ENCODE measurements at places on chromosomes 11 and 22. TPM values are rescaled to one million over a fixed set of nuclear protein-coding genes. Genes with fewer than 3 reads are reported as not detected.
A peak's percentile ranks its signal among the peaks of the same experiment; 100 is the strongest.

GRCh38 chr22:39388261-39389011, 11.1 kb upstream of the TAB1 start:
- H3K4me3 ChIP-seq = peak overlapping the region; percentile 72
- H3K27me3 ChIP-seq = no peaks in the 10 kb centered on the region
- peak; percentile 83 for DNase-seq
- H3K36me3 ChIP-seq = no peaks in the 10 kb centered on the region
- peak overlapping the region; percentile 78 for H3K27ac ChIP-seq
- peaks cover 12% of the 10 kb centered on the region for H3K4me1 ChIP-seq

GRCh38 chr11:120749395-120749794, 237.8 kb downstream of the GRIK4 start:
- no peaks in the 10 kb centered on the region for H3K4me1 ChIP-seq
- DNase-seq = no peak
- peaks cover 2% of the 10 kb centered on the region for H3K27me3 ChIP-seq
- H3K36me3 ChIP-seq = no peaks in the 10 kb centered on the region
- H3K27ac ChIP-seq = no peak overlapping the region

- DNase-seq = no peak
- no peaks in the 10 kb centered on the region for H3K4me1 ChIP-seq
Measured at GRCh38 chr11:61618978-61619377, 38.1 kb upstream of the SYT7 start.

DNA sequence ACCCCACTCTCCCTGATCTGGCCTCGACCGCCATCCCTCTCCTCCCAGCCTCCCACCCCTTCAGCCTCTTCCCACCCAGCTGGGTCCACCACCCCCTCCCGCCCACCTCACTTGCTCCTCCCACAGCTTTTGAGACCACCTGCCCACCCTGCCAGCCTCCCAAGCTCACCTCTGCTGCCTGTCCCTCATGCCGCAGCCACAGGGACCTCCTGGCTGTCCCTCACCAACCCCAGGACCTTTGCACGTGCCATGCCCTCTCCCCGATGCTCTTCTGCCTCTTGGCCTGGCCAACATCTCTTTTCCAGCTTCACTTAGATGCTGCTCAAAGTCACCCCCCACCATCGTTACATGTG, 6.5 kb downstream of the PNPLA5 start:
- H3K4me1 ChIP-seq = peaks cover 5% of the 10 kb centered on the region
- no peak overlapping the region for H3K27ac ChIP-seq
- peaks cover 9% of the 10 kb centered on the region for H3K27me3 ChIP-seq
- DNase-seq = no peak

- DNase-seq = no peak
- H3K27ac ChIP-seq = no peak overlapping the region
- H3K36me3 ChIP-seq = peaks cover 13% of the 10 kb centered on the region
- peaks cover 4% of the 10 kb centered on the region for H3K4me1 ChIP-seq
- H3K4me3 ChIP-seq = no peak overlapping the region
- no peaks in the 10 kb centered on the region for H3K27me3 ChIP-seq
Measured at GRCh38 chr11:13358596-13359270, 81.1 kb downstream of the BMAL1 start.

- H3K4me1 ChIP-seq = peaks cover 20% of the 10 kb centered on the region
- no peaks in the 10 kb centered on the region for H3K36me3 ChIP-seq
- DNase-seq = peak; percentile 59
- H3K4me3 ChIP-seq = peak overlapping the region; percentile 70
Measured at GRCh38 chr11:34650528-34650927, 29.6 kb downstream of the EHF start.

- no peaks in the 10 kb centered on the region for H3K4me1 ChIP-seq
- no peak overlapping the region for H3K4me3 ChIP-seq
- DNase-seq = no peak
- no peak overlapping the region for H3K27ac ChIP-seq
- no peaks in the 10 kb centered on the region for H3K36me3 ChIP-seq
- peaks cover 4% of the 10 kb centered on the region for H3K27me3 ChIP-seq
Measured at GRCh38 chr11:33635161-33635560, 65.5 kb downstream of the C11orf91 start.

GRCh38 chr11:30422447-30423278, 99.8 kb downstream of the ARL14EP start:
- H3K36me3 ChIP-seq = no peaks in the 10 kb centered on the region
- H3K27me3 ChIP-seq = peaks cover 2% of the 10 kb centered on the region
- H3K27ac ChIP-seq = no peak overlapping the region
- no peak for DNase-seq

DNA sequence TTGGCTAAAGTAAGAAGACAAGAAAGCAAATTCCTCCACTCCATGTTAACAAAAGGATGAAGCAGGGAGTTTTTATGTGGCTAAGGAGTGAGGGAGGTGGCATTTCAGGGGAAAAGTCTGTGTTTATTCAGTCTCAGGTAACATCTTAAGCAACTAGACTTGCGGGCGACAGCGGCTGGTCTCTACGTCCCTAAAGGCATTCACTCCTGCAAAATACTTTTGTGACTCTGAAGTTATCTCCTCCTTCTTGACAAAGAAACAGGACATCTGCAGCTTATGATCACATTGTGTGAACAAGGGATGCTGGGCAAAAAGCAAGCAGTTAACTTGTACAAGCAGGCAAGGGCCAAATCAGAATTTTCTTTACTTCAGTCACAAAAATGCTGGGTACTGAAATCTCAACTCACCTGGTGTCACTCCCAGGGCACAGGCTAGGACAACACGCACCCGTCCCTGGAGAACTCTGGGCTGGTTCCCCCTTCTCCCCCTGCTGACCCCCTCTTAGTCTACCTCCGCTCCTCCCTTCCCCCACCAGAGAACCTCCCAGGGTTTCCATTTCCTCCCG, 38.3 kb downstream of the IGLL5 start:
- no peaks in the 10 kb centered on the region for H3K36me3 ChIP-seq
- no peak for DNase-seq
- H3K27ac ChIP-seq = no peak overlapping the region
- H3K27me3 ChIP-seq = peaks cover 7% of the 10 kb centered on the region
- H3K4me1 ChIP-seq = peaks cover 17% of the 10 kb centered on the region

GRCh38 chr11:101741061-101741460, 157.3 kb upstream of the TRPC6 start:
- no peaks in the 10 kb centered on the region for H3K27me3 ChIP-seq
- H3K4me1 ChIP-seq = no peaks in the 10 kb centered on the region
- H3K27ac ChIP-seq = no peak overlapping the region
- no peak overlapping the region for H3K4me3 ChIP-seq

Gene APOL3
- total RNA-seq = 146 TPM

Gene ZP1
- 0.44 TPM for total RNA-seq

Measured in activated naive CD8-positive, alpha-beta T cell treated with anti-CD3 and anti-CD28 coated beads, Interleukin-2, amount 10 ng/mL, durations not matched to agents 7 days and 5 days (primary cell).